G401 (cell line): ENCODE measurements at places on chromosomes 16 and 17. TPM values are rescaled to one million over a fixed set of nuclear protein-coding genes. Genes with fewer than 3 reads are reported as not detected.

- no peak for DNase-seq
These were observed 22.4 kb downstream of the SLC35G3 start for GRCh38 chr17:35171834-35172233.

The CCL8 gene
- total RNA-seq, result not detected in 2 replicates

DNA sequence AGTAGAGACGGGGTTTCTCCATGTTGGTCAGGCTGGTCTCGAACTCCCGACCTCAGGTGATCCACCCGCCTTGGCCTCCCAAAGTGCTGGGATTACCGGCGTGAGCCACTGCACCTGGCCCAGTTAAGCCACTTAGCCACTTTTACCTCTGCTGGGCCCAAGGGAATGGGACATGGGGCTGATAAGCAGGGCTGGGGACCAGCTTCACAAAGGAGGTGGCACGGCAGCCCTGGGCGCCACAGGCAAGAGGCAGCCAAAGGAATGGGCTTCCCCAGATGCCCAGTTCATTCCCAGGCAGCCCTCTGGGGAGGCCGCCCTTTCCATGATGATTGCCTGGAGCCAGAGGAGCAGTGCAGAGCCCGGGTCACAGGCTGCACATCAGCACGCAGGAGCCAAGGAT lies 5.0 kb upstream of the CYB561 start:
- no peak for DNase-seq

The KRT16 gene
- total RNA-seq, result not detected in 2 replicates

The CACNB1 gene
- total RNA-seq, result 6.4 and 7.6 TPM in 2 replicates

DNA sequence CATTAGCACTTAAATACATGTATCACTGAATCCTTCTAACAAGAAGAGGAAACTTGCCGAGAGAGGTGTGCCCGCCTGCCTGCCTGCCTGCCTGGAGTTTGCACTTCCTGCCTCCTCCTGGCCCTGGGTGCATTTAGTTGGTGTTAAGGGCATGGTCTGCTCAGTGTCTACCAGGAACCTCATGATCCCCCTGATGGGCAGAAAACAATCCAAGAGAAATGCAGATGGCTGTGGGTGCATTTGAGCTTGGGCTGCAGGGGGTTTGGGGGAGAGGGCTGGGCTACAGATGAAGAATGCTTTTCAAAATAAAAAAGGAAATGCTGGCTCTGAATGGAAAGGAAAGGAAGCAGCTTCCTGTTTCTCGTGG lies 10.1 kb downstream of the KSR1 start:
- DNase-seq, result no peak

The ALOX15B gene
- total RNA-seq, result not detected in 2 replicates

- no peak for DNase-seq
These were observed 170.7 kb downstream of the CYB561 start for GRCh38 chr17:63275318-63275970.

DNA sequence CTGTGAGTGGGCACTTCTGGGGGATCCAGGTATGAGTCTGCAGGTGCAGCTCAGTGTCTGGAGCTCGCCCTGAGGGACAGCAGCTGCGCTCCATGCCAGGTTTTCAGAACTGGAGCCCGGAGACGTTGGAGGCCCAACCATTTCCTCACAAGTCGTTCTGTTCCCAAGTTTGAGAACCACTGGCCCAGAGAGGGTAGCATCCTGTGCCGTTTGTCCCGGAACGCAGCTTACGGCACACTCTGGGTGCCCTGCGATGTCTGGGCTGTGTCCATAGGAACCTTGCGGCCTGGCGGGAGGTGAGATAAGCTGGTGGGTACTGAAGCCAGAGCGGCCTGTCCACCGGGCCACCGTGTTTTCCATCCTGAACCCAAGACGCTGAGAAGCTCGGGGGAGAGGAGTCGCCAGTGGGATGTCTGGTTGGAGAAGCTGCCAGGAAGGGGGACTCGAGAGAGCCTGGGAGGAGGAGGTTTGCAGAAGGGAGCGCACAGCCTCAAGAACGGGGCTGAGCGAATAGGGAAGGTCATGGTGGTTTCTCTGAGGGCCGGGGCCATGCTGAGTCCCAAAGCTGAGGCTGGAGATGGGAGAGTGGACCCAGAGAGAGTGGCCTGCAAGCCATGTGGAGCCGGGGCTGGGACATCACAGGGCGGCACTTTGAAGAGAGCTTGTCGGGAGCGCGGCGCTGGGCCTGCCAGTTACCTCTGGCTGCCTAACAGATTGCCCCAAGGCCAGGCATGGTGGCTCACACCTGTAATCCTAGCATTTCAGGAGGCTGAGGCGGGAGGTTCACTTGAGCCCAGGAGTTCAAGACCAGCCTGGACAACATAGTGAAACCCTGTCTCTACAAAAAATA lies 211.0 kb upstream of the GSE1 start:
- DNase-seq, result no peak

The ZC3H7A gene
- total RNA-seq, result 37.0 and 54.2 TPM in 2 replicates

DNA sequence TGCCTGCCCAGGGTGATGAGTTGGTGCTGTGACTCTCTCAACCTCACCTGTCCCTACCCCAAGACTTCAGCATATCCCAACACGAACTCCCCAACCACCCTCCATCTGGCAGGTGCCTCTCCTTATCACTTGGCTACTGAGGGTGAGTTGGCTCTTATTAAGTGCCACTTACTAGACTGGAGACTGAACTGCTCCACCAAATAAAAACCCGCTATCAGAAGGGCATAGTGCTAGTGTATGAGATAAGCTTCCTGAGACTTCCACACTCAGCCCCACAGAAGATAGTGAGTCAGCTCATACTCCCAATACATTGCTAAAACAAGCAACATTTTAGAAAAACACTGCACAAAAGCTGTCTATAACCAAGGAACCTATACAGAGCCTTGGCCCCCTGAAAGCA lies 16.0 kb upstream of the CCL18 start:
- no peak for DNase-seq
